C1 segment of cervical spinal cord (tissue), 14 donors: ENCODE measurements at places on chromosomes 5 and 9.

DNA sequence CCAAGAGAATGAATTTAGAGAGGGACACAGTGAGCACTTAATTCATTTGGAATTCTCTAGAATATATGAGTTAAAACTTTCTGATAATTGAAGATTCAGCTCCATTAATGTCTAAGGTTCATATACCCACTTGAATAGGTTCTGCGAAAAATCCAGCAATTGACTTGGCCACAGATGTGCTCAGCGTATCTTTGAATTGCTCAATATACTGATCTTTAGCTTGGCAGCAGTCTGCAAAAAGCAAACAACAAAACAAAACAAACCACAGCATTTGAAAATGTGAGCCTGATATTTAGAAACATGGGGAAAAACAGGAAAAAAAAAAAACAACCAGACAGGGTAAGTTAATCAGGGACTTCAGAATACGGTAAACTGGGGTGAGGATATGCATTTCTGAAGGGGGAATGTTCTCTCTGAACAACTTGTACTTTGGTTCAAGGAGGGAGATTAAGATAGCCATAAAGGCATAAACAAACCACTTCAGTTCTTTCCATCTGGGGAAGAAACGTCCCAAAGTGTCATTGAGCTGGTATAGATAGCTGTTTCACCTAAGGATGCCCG lies 21.4 kb downstream of the AGXT2 start:
- DNase-seq: no peak

DNA sequence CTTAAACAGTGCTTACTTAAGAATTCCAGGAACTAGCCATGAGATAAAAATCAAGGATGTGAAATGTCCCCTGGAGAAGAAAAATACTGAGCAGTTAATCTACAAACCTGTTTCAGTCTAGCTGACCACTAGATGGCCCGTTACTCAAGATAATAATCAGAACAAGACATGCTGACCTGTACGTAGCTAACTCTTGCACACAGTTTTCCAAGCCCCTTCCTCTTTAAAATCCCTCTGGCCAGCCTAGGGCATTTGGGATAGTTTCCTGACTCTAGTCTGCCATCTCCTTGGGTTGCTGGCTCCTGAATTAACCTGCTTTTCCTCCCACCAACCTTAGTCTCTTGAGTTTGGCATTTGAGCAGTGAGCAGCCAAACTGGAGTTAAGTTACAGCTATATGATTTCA lies 59.2 kb upstream of the TRAF1 start:
- DNase-seq: no peak

DNA sequence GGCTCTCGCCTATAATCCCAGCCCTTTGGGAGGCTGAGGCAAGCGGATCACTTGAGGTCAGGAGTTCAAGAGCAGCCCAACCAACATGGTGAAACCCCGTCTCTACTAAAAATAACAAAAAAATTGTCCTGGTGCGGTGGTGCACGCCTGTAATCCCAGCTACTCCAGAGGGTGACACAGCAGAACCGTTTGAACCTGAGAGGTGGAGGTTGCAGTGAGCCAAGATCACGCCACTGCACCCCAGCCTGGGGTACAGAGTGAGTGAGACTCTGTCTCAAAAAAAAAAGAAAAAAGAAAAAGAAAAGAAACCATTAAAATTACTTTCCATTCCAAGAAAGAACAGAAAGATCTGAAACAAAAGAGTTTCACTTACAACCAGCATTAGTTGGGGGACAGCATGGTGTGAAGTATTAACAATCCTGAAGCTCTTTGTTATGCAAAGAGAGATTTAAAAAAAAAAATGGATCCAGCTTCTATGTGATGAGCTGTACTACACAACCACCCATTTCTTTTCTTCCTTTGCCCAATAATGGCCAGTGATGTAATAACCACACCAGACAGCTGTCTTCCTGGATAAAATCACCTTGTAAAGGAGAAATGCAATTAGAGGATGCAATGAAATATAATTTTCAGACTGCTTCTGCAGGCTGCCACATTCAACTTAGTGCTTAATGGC lies 76.9 kb downstream of the MED27 start:
- no peak for DNase-seq

DNA sequence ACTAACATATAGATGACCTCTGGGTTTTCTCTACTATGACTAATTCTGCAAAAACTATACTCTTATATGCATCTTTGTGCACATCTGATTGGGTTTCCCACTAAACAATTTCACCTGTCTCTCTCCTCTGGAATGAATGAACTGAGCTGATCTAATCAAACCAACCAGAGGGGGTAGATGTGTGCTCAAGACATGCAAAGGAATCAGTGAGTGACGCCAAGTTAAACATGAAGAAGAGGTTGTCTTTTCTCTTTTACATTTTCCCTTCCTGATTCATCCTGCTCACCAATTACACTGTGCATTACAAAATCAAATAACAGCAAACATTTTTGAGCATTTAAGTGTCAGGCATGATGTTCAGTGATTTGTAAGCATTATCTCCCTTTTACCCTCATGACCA lies 29.6 kb upstream of the GRXCR2 start:
- no peak for DNase-seq

- DNase-seq: no peak
Observed at GRCh38 chr9:100884518-100884917, 144.0 kb upstream of the PLPPR1 start.

DNA sequence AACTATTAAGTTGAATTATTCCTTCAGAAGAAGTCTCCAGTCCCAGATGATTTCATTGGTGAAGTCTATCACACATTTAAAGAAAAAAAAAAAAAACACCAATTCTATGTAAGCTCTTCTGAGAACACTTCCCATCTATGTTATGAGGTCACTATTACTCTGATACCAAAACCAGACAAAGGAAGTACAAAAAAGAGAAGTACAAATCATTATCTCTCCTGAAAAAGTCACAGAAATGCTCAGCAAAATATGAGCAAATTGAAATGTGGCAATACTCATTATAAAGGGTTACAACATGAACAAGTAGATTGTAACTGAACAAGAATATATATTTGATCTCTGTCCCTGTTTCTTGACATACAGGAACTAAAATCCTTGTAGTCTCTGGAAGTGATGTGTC lies 280.4 kb downstream of the TLE1 start:
- DNase-seq: no peak

DNA sequence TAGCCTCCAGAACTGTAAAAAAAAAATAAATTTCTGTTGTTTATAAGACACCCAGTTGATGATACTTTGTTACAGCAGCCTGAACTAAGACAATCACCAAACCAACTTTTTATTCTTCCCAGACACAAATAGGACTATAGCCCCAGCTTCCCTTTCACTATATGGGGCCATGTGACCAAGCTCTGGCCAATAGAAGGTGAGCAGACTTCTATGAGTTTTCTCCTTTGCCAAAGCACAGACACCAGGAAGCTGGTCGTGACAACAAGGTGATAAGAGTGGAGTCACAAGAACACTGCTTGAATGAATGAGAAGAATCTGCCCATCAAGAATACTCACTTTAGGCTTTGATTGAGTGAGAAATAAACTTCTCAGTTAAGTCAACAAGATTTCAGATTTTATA lies 217.7 kb downstream of the DEPDC1B start:
- no peak for DNase-seq

DNA sequence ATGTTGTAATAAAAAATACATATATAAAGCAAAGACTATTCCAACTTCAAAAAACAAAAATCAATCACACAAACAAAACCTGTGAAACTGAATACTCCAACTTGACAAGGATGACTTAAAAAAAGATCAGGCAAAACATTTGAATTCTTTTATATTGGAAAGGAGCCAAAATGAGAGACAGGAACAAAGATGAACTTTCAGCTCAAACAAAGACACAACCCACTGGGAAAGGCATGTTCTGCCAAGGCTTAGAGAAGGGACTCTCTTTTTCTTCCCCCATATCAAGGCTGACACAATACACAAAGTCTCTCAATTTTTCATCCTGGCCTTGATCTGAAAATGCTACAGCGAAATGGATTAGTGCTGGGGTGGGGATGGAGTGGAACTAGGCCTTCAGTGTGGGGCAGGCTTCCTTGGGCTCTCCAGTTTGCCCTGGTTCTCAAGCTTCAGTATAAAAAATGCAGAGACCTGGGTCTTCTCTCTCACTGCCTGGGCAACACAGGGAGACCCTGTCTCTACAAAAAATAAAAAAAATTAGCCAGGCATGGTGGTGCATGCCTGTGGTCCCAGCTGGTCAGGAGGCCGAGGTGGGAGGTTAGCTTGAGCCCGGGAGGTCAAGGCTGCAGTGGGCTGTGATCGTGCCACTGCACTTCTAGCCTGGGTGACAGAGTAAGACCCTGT lies 11.6 kb upstream of the FAM169A start:
- DNase-seq: peak; percentile 10

DNA sequence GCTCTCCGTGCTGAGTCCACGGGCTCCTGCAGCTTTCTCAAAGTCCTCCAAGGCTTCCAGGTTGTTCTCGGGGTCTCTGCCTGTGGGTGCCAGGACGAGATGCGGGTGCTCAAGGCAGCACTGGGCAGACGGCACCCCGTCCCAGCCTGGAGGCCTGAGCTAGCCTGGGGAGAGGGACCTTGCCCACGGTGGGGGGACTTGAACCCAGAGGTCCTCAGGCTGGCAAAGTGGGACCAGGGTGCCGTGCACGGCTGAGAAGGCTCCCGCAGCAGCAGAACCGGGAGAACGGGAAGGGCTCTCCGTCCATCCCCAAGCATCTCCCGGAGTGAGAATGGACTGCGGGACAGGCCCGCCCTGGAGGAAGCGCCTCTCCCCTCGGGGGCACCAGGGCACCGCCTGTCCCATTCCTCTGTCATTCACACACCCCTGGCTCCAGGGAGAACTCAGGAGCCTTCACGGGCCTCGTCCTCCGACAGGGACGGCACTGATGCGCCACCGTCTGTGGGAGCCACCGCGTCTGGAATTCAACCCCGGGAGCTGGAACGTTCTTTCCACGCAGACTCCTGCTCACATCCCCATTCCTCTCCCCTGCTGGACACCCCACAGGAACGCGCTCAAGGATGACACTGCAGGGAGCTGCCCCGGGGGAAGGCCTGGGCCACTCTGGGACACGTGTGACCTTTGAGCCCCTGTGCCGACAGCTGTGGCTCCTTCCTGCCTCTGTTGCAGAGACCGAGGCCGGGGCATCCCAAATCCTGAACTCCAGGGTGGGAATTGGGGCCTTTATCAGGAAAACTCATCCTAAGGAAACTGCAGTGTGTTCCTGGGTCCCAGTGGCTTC lies 16.3 kb upstream of the OBP2B start:
- no peak for DNase-seq

DNA sequence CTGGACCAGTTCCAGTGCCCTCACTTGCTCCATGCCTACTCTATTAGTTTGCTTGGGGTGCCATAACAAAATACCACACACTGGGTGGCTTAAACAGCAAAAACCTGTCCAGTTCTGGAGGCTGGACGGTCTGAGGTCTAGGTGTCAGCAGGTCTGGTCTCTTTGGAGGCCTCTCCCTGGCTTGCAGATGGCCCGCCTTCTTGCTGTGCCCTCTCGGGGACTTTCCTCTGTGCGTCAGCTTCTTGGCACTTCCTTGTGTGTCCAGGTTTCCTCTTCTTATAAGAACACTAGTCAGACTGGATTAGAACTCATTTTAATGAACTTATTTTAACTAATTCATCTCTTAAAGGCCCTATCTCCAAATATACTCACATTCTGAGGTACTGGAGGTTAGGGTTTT lies 97.2 kb downstream of the CARTPT start:
- no peak for DNase-seq

GRCh38 chr5:171494452-171495121 lies 75.1 kb downstream of the FGF18 start:
- no peak for DNase-seq

DNA sequence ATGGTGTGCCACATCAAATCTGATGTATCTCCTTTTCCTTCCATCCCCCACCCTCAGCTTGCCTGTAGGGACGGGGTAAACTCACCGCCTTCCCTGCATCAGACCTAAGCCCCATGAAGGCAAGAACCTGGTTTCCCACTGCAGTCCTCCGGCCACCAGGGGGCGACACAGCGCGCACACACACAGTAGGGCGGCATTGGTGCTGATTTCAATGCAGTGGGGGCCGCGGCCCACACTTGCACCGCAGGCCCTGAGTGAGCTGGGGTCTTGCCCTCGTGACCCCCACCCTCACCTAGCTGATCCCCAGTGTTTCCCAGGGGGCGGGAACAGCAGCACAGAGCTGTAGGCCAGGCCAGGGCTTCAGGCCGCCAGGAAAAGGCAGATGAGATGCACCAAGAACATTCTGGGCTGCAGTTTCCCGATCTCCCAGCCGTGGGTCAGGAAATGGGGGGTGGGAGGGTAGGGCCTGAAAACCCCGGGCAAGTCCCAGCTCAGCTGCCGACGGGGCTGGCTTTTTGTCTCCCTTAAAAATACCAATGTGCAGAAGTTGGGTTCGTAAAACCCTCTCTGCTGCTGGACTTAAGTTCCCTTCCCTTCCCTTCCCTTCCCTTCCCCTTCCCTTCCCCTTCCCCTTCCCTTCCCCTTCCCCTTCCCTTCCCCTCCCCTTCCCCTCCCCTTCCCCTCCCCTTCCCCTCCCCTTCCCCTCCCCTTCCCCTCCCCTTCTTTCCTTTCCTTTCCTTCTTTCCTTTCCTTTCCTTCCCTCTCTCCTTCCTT lies 19.5 kb downstream of the FAM163B start:
- no peak for DNase-seq

DNA sequence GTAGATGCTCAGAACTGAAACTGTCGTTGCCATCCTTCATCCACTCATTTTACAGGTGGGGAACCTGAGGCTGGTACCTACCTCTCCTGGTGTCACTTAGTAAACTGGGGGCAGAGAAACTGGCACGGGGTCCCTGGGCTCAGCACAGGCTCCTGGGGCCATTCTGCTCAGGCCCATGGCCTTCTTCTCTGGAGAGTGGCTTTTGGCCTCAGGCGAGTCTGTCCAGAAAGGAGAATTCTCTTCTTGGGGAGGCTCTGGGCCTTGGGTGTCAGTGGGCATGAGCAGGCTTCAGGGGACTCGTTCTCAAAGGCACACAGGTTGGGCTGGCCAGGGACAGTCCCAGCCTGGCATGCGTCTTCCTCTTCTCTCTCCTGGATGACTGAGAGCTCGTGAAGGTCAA lies 24.6 kb downstream of the COL5A1 start:
- no peak for DNase-seq

- no peak for DNase-seq
Observed at GRCh38 chr9:133164191-133164590, 477 bp upstream of the GBGT1 start.

DNA sequence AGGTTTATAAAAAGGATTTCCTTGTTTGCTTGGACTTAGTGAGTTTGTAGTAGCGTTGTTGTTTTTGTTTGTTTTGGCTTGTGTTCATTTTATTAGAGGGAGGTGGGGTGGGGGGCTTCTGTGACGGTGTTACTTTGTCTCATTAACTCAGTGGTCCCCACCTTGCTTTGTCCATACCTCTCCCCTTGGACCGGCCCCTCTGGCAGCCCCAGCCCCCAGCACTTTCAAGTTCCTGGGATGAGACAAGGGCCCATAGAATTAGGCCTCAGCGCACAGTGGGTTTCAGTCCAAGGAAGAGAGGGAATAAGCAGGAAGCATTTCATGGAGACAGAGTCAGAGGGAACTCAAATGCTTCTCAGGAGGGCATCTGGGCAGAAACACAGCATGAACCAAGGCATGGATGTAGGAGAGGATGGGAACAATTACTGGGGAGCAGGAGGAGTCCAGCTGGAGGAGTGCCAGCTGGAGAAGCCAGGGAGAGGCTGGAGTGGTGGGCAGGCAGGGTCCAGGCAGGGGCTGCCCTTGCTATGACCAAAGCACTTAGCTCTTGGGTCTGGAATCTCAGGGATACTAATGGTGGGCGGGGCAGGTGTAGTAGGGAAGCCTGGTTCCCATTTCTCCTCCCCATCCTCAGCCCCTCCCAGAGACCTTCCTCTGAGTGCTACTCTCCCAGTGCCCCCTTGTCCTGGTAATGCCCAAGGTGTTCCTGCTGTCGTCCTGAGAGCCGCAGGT lies 23.5 kb upstream of the ENHO start:
- DNase-seq: no peak
